BE2C (cell line): ENCODE measurements at places on chromosomes 16 and 17.

- no peak for DNase-seq
Measured at GRCh38 chr16:78461087-78461486, 361.6 kb downstream of the WWOX start.

GRCh38 chr17:34257299-34257985, 2.4 kb downstream of the CCL2 start:
- DNase-seq, result no peak

GRCh38 chr16:54459509-54460262, 173.1 kb upstream of the IRX3 start:
- no peak for DNase-seq

DNA sequence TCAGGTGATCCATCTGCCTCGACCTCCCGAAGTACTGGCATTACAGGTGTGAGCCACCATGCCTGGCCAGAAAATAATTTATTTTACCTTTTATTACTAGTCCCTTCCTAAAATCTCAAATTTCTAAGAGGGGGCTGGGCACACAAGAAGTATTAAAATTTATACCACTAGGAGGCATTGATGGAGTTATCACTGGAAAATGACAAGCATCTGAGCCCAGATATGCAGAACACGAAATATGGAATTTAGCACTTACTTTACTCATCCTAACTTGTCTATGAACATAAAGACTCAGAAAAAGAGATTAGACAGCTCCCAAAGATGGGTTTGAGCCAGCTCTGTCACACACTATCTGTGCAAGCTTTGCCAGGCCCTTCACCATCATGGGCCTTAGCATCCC, 46.4 kb downstream of the STAT5A start:
- DNase-seq, result no peak

GRCh38 chr17:19301274-19301951, 61.1 kb downstream of the B9D1 start:
- no peak for DNase-seq

DNA sequence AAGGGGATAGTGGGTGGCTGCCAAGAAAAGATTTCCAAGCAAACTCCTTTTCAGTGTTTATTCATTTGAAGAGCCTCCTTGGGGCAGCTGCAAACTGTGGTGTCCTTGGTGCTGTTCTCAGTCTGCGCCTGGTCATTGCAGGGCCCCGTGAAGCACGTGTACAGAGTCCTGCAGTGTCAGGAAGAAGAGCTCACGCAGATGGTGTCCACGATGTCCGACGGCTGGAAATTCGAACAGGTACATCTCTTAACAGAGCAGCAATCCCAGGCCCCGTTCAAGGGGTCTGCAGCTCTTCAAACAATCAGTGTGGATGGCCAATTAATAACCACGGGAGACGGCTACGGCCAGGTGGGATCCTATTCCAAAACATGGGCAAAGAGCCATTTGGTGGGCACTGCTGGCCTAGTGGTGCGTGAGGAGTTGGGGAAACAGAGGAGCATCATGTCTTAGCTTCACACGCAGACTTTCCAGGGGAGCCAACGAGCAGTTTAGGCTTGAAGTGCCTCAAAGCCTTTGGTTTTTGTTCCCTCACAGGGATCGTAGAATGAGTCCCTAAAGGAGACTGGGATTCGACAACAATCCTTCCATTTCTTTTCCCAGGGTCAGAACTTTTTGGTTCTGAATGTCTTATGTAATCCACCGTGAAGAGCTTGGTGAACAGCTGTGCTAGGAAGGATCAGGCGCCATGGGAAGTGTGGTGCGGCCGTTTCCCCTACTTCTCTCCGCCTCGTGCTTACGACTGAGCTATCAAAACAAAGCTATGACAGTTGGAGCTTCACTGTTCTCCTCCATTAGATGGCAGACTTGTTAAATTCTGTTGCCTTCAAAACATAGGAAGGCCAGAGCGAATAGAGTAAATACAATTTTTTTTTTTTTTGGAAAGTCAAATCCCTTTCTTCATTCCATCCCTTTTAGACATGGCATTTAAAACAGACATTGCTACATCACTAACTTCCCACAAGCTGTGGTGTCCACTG, 12.6 kb downstream of the KCTD2 start:
- no peak for DNase-seq

DNA sequence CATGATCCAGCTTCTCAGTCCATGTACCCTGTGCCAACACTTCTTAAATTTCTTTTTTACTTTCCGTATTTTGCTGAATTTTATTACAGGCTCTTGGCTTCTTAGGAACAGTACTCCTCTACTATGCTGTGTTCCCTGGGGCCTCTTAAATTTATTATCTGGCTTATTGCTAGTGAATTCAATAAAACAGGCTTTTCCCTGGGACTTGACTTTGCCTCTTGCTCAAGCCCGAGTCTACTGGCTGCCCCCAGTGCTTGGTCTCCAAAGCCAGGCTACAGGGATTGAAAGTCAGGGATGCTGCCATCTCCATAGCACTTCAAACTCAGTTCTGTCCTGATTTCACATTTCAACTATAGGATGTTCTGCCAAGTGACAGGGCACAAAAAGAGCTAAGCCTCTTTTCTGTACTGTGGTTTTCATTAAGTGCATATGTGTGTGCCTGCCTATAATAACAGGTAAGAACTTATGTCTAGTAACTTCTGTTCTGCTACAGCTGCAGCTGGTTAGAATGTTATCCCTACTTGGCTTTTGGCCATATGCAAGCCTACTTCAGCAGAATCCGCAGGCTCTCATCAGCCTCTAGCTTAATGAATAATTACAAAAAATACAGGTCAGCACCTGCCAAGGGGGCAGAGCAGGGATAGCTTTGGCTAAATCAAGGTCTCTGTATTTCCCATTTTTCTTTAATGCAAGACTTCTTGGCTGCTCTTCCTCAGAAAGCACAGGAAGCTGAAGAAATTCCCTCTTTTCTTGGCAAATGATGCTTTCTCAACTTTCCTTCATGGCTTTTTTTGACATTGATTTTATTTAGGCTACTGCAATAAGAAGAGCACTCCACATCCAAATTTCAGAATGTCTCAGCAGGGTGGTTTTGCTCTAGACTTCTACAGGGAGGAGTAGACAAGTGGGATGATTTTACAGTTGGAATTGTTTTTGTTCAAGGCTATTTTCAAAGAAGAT, 8.2 kb downstream of the FAM20A start:
- no peak for DNase-seq

- DNase-seq, result no peak
Measured at GRCh38 chr16:79171931-79172705, 428.4 kb downstream of the MAF start.

- DNase-seq, result no peak
Measured at GRCh38 chr16:1914988-1915387, 3.2 kb downstream of the HS3ST6 start.

DNA sequence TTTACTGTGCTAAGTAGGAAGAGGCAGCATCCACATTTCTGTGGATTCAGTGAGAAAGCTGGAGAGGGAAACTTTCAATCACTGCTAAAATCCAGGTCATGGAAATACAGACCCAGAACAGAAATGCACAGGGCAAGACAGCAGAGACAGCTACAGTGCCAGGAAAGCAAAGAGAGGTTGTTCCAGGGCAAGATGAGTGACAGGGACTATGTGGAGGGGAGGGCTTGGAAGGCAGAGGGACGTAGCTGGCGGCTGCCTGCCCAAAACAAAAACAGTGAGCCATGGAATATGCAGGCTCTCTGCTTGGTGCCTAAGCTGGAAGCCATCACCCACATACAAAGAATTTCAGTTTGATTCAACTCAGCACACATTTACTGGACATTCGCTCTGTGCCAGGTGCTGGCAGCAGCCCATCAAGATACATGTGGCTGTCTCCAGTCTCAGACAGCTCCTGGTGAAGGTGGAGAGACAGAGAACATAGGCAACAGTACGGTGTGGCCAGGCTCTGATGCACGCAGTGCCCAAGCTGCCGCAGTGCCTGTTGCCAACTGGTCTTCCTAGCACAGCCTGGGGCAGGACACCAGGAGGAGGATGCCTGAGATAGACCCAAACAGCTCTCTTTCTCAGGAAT, 88.7 kb downstream of the AIPL1 start:
- no peak for DNase-seq

- no peak for DNase-seq
Measured at GRCh38 chr17:7285679-7286078, 4.2 kb downstream of the SLC2A4 start.

DNA sequence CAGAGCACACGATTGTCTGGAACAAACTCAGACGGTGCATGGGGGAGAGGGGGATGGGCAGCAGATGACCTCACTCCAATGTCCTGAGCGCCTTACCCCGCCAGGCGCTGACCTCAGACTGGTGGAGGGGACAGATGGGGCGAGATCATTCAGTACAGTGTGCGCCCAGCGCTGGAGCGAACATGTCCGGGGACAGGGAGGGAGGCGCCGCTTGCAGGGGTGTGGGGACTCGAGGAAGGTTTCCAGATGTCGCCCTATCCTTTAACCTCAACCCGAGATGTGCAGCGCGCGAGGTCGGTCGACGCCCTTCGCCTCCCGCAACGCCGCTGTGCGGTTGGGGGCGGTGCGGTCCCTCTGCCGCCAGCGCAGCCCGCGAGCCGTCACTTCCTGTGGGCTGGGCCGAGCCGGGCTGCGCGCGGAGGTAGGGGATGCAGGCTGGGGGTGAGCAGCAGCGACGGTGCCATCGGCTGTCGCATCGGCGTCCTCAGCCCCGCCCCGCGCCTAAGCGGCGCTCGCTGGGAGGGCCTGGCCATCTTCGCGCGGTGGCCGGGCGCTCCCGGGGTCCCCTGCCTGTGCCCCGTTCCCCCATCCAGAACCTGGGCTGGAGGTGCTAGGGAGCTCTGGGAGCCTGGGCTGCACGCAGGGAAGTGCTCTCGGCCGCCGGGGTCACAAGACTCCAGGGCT, 5.3 kb upstream of the CDR2L start:
- DNase-seq, result peak; percentile 94

- DNase-seq, result no peak
Measured at GRCh38 chr17:37720989-37721388, 23.9 kb downstream of the HNF1B start.

DNA sequence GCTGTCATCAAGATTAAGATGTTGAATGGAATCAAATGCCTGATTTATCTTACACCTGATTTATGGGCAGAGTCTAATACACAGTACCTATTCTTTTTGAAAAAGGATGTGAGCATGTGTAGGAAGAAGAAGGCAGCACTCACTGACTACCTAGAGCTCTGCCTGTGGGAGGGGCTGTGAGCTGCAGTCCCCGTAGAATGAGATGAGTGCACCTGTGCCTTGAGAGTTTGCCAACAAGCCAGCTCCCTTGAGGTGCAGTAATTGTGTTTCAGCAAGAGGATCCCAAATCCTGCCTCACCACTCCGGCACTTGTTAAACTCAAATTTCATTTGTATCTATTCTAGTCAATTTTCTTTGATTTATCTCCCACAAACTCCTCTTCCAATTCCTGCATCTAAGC, 46.0 kb downstream of the CDH11 start:
- DNase-seq, result no peak

GRCh38 chr17:36008998-36009665, 7.8 kb upstream of the CCL15 start:
- DNase-seq, result peak; percentile 17

DNA sequence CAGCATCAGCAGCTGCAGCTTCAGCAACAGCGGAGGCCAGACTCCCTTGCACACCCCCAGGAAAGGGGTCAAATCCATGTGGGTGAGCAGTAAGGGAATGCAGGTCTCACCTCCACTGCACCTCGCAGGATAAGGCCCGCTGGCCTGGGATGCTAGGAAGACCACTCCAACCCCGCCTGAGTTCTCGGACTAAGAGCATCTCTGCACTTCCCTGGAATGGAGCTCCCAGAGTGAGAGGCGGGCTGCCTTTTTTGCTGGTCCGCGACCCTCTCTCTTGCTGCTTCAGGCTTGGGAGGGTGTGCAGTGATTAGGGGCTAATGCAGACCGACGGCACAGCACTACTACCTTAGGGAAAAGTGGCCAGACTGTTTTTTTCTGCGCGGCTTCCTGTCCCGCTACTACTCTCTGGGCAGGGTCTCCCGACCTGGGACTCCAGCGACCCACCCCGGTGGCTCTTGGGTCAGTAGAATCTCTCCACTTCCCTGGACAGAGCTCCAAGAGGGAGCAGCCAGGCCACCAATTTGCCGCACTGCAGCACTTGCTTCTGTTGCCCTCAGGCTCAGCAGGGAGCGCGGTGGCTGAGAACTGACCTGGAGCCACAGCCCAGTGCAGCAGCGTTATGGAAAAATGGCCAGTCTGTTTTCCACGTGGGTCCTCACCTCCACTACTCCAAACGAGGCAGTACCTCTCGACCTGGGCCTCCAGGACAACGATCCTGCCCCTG, 480.4 kb downstream of the CDH8 start:
- DNase-seq, result no peak

DNA sequence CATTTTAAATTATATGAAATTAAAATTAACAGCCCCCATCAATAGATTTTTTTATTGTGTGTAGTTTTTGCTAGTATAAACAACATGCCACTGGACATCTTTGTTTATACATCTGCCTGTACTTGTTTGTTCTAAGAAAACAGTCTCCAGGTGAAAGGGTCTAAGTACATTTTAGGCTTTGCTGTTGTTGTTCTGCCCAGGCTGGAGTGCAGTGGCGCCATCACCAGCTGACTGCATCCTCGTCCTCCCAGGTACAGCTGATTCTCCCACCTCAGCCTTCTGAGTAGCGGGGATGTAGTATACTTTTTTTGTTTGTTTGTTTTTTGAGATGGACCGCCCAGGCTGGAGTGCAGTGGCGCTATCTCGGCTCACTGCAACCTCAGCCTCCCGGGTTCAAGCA, 25.5 kb downstream of the C17orf58 start:
- DNase-seq, result no peak

DNA sequence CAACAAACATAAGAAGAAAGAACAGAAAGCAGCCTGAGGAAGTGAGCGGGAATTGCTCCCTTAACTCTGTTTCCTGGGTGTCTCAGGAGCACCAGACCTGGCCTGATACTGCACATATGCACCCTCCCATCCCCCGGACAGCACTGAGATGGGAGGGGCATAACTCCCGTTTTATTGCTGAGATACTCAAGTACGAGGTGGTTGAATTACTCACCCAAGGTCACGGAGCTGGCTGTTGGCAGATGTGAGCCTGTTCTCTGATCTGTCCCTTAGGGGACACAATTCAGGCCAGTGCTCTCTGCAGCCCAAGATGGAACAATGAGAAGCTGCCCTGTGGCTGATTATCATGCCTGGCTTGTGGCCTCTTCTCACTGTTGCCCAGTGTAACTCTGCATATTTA, 9.1 kb upstream of the MED9 start:
- DNase-seq, result no peak

DNA sequence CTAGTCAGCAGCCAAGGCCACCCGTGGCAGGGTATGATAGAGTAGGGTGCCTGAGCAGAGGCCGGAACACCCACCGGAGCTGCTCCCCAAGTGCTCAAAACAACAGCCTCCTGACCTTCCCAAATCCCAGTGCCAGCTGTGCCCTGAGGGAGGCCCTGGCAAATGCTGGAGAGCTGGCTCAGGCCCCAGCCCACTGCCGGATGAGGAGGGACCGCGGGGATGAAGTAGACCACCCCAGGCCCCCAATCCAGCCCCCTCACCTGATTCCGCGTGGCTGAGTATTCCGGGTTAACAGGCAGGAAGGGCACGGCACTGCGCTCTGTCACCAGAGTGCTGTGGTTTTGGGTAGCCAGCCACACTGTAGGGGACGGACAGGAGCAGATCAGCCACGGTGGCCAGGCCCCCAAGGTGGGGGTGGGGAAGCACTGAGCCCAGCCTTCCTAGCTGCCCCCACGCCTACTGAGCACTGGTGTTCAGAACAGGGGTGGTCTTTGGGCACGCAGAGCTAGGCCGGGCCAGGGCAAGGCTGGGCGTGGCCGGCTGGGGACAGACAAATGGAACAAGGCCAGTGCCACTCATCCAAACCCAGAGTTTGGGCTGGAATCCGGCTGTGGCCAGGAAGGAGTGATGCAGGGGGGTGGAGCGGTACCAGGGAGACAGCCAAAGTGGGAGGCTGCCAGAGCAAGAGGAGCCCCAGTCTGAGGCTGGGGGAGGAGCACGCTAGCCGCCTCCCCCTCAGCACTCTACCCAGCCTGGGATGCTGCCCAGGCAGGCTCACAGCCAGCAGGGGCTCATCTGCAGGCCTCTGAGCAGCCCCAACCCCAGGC, 9.1 kb downstream of the TP53I13 start:
- DNase-seq, result no peak
